Activated T-helper 9 cell treated with anti-CD3 and anti-CD28 coated beads, Interleukin-2, amount 50 U/mL, for 16 hours (primary cell): ENCODE measurements at places on chromosomes 2 and 18.

DNA sequence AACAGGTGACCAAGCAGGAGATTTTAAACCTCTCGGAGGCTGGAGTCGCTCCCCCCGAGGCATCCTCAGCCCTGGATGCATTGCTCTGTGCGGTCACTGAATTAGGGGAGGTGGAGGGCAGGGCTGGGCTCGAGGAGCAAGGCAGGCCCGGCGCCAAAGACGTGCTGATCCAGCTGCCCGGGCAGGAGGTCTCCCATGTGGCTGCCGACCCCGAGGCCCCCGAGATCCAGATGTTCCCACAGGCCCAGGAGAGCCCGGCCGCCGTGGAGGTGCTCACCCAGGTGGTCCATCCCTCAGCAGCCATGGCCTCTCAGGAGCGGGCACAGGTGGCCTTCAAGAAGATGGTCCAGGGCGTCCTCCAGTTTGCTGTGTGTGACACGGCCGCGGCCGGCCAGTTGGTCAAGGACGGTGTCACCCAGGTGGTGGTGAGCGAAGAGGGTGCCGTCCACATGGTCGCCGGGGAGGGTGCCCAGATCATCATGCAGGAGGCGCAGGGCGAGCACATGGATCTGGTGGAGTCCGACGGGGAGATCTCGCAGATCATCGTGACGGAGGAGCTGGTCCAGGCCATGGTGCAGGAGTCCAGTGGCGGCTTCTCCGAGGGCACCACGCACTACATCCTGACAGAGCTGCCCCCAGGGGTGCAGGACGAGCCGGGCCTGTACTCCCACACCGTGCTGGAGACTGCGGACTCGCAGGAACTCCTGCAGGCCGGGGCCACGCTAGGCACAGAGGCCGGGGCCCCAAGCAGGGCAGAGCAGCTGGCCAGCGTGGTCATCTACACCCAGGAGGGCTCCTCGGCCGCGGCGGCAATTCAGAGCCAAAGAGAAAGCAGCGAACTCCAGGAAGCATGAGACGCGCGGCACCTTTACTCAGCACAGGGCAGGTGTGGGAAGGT is 145.1 kb downstream of the PTGR3 start:
- DNase-seq, result no peak

DNA sequence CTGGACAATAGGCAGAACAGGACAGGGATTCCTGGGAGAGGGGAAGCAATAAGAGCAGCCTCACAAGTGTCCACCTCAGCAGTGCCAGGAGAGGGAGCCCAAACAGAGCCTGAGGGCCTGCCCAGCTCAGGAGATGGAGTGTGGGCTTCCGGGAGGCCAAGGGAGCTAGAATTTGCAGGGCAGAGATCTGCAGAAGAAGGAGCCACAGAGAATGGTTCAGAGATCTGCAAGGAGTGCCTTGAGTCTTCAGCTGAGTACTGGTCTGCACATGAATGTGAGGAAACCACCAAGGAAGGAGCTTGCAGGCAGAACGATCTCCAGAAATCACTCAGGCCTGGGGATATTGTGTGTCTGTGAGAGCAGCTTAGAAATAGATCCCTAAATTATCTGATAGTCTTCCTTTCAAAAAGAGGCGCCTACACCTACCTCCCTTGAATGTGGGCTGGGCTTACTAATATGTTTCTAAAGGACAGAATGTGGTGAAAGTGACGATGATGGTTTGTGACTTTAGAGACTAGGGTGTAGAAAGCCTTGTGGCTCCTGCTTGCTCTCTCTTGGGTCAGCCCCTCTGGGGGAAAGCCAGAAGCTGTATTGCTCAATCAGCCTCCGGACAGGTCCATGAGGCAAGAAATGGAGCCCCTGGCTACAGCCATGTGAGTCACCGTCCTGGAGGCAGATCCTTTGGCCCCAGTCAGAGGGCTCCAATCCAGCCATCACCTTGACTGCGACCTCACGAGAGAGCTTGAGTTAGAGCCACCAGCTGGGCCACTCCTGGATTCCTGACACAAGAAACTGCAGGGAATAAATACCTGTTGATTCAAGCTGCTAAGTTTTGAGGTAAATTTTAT is 7.6 kb upstream of the LPIN1 start:
- no peak for DNase-seq

DNA sequence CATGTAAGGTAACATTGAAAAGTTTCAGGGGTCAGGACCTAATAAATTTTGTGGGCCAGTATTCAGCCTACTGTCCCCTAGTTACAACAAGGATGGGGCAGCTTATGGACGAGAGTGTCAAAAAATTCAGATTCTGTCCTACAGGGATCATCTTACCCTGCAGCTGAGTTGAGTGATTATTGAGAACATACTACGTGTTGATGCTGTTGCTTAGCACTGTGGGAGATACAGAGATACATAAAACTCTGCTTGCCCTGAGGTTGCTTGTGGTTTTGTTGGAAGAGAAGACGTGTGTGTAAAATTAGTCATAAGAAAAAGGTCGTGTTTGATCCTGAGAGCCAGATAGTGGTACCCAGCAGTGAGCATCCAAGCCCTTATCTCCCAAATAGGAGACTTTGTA is 253.2 kb downstream of the NEDD4L start:
- no peak for DNase-seq

DNA sequence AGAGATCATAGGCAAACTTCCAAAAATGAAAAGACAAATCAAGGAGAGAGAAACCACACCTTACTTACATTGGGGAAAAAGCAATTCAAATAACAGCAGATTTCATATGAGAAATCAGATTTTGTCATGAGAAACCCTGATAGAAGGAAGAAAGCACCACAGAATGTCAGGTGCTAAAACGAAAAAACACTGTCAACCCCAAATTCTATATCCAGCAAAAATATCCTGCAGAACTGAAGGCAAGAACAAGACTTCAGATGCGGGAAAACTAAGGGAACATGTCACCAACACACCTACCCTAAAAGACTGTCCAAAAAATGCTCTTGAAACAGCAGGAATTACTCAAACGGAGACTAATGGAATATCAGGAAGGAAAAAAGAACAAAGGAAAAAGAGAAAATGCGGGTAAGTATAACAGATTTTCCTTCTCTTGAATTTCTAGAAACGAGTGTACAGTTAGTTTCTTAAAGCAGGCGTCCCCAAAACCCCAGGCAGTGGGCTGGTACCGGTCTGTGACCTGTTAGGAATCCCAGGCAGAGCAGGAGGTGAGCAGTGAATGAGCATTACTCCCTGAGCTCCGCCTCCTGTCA is 7.3 kb upstream of the ID2 start:
- no peak for DNase-seq

DNA sequence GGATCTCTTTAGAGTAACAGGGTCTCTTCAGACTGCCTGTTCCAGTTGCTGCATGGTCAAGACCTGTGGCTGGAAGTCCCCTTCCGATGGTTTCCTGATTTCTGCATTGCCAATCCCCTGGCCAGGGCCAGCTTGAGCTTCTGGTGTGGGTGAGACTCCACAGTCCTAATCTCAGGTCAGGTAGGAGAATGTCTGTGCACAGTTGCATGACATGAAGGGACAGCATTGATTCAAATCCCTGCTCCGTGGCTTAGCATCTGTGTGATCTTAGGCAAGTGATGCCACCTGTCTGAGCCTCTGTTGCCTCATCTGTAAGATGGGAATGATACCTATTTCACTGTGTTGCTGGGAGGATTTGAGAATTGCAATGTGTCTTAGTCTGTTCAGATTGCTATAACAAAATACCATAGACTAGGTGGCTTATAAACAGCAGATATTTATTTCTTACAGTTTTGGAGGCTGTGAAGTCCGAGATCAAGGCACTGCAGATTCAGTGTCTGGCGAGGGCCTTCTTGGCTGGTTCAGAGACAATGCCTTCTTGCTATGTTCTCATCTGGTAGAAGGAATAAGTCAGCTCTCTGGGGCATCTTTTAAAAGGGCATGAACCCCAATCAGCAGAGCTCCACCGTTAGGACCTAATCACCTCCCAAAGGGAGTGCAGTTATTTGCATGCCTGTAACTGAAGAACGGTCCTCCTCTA is 66.2 kb downstream of the ATOH8 start:
- no peak for DNase-seq

DNA sequence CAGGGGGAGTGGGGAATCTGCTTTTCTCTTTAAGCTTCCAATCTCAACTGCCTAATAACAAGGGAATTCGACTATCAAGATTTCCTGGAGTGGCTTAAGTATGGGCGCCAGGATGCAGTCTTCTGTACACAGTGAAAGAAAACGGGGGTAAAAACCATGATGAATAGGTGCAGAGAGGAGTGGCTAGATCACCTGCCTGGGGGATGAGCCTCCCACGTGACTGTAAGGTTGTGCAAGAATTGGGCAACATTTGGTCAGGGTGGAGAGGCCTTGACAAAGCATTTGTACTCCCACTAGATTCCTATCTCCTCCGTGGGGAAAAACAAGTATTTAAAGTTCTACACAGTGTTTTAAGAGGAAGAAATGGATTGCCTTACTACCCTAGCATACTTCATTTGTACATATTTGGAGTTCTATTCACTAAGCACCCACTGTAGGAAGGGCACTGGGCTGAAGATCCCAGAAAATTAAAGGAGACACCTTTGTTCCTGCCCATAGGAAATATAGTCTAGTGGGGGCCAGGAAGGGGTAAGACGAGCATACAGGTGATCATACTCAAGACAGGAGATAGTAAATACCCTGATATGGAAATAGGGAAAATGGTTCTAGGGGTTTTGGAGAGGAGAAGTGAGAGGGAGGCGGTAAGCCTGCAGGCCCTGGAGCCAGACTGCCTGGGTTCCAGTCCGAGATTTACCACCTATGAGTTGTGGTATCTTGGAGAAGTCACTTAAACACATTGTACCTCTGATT is 29.2 kb downstream of the EPAS1 start:
- DNase-seq, result no peak

GRCh38 chr18:45284174-45284573 is 331.1 kb upstream of the SLC14A2 start:
- DNase-seq, result no peak

DNA sequence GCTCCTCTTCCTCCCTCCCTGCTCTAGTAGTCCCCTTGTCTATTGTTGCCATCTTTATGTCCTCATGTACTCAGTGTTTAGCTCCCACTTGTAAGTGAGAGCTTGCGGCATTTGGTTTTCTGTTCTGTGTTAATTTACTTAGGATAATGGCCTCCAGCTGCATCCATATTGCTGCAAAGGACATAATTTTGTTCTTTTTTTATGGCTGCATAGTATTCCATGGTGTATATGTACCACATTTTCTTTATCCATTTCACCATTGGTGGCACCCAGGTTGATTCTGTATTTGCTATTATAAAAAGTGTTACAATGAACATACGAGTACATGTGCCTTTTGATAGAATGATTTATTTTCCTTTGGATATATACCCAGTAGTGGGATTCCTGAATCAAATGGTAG is 12.5 kb downstream of the PIKFYVE start:
- no peak for DNase-seq

GRCh38 chr2:204065566-204065965 is 129.0 kb downstream of the ICOS start:
- DNase-seq, result no peak

GRCh38 chr2:237901932-237902850 is 42.8 kb downstream of the RAMP1 start:
- no peak for DNase-seq

GRCh38 chr2:133986081-133986837 is 267.6 kb upstream of the MGAT5 start:
- DNase-seq, result no peak
